Activated naive CD4-positive, alpha-beta T cell (primary cell): ENCODE measurements at places on chromosomes 11 and 22.

DNA sequence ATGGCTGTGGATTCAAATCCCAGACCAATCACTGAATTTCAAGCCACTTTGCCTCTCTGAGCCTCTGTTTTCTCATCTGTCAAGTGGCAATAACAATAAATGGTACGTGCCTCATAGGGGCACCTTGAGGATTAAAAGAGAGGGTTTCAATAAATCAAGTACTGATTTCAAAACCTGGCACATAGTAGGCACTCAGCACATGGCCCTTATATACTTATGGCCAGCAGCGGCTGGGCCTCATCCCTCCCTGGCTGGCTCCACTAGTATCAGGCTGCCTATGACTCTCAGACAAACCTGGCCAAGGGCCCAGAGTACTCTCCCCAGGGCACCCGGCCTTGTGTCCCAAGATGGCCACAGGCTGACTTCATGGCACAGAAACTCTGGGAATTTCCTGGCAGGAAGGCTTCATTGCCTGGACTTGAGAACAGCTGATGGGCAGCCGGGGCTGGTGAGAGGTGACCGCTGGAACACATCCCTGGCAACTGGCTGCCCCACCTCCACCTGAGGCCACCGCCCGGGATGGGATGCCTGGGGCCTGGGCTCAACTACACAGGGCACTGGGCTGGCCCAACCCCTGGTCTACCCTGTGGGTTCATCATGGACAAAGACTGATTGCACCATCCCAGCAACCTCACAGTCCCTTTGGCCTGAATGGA is 3.4 kb downstream of the FADS3 start:
- DNase-seq: no peak

GRCh38 chr11:116693593-116694348 is 79.0 kb downstream of the BUD13 start:
- no peak for DNase-seq

GRCh38 chr11:15048616-15049015 is 24.8 kb upstream of the CALCB start:
- DNase-seq: no peak

DNA sequence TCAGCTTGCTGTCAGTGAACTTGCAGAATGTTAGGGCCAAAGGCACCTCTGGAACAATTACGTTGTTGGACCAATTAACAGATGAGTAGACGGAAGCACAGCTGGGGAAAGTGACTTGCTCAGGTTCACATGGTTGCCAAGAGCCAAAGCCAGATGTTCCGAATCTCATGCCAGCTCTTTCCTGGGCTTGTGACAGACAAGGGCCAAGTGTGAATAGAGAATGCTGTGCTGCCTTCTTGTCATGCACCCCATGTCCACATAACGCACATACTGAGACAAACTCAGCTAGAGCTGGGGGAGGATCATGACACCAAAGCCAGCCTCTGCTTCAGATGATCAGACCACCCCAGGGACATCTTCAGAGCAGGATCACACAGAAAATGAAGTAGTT is 616.3 kb downstream of the INSC start:
- no peak for DNase-seq

GRCh38 chr22:38923463-38924346 is 33.7 kb upstream of the APOBEC3A start:
- DNase-seq: no peak

- no peak for DNase-seq
Observed at GRCh38 chr11:126355926-126356897, 726 bp downstream of the ST3GAL4 start.

DNA sequence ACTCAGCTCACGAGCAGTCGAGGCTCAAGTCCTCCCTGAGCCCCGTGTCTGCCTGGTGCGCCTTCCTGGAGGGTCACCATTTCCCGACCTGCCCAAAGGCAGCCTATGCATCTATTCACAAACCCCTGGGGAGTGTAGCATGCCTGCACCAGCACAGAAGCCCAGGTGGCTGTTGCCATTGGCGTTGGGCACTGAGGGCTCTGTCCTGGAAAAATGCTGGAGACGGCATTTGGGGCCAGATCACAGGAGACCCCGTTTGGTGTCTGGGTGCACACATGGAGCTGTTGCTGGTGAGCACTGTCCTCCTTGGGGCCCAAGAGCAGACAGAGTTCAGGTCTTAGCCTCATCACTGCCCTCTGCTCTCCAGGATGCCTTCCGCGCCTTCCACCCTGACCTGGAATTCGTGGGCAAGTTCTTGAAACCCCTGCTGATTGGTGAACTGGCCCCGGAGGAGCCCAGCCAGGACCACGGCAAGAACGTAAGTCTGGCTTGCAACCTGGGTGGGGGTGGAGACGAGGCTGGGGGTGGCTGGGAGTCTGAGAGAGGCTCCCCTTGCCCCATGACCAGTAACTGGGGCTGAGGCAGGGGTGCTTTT is 9.4 kb downstream of the FADS2 start:
- no peak for DNase-seq

DNA sequence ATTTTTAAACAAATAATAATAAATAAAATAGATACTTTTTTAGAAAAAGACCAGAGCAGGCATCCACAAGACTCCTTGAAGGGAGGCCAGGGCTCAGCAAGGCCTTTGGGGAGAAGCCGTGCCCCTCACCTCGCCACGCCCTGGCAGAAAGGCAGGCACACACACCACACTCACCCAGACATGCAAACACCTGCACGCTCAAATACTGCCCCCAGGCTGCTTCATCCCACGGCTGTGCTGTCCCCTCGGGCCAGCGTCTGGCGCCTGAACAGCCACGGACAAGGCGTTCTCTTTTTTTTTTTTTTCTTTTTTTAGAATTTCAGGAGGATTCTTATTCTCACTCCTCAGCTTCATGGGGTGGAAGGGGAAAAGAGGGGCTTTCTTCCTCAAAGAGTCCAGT is 1.5 kb downstream of the FADS3 start:
- no peak for DNase-seq

GRCh38 chr22:40509401-40510134 is 127.0 kb downstream of the MRTFA start:
- DNase-seq: no peak

- no peak for DNase-seq
Observed at GRCh38 chr11:87325490-87325872, 287.7 kb downstream of the TMEM135 start.

- no peak for DNase-seq
Observed at GRCh38 chr11:94501522-94501921, 7.7 kb downstream of the ANKRD49 start.

DNA sequence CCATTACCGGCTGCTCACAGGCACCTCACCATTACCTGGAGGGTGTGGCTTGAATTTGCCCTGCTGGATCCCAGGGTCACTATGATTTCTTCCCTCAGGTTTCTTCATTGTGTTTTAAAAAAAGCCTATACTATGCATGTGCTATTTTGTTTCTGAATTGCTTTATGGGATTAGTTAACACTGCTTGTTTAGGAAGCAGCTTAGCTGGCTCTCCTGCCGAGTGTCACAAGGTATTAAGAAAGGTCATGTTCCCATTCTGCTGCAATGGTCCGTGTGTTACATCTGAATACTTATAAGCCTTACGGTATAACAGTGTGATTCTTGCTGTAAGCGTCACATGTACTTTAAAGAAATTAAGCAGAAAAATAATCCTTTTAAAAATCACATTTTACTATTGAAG is 380.6 kb upstream of the B3GAT1 start:
- no peak for DNase-seq

DNA sequence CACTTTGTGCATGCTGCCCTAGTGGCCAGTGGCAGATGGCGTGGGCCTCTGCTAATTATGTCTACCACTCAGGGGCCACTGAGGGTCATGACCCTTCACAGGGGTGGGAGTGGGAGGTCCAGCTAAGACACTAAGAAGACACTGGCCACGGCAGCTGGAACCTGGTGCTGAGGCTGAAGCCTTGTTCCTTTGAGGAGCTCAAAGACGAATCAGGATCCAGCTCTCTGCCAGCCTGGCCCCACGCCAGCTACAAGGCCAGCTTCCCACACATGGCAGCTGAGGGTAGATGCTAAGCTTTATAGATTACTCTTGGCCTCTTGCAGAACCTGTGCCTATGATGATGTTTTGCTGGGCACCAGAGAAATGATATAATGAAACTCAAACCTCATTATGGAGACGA is 226.3 kb downstream of the DSCAML1 start:
- no peak for DNase-seq

DNA sequence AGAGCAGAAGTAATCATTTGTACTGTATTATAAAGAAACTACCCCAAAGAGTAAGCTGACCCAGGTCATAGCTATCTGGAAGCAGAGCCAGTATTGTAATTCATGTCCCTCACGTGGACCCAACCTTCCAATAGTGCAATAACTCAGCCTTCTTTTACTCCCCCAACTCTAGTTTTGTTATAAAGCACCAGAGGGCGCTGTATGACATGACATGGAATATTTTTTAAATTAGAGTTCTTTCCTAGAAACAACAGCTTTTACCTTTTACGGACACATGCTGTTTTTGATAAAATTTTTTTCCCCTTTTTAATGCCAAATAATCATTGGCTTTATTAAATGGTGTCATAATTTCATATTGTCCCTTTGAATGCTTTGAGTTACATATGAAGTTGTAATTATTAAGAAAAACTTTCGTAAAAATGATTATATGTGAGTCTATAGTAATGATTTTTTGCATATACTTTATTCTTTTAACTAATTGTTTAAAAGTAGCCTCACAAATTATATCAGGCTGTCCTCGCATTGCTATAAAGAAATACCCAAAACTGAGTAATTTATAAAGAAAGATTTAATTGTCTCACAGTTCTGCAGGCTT is 76.9 kb downstream of the DKK3 start:
- DNase-seq: no peak

DNA sequence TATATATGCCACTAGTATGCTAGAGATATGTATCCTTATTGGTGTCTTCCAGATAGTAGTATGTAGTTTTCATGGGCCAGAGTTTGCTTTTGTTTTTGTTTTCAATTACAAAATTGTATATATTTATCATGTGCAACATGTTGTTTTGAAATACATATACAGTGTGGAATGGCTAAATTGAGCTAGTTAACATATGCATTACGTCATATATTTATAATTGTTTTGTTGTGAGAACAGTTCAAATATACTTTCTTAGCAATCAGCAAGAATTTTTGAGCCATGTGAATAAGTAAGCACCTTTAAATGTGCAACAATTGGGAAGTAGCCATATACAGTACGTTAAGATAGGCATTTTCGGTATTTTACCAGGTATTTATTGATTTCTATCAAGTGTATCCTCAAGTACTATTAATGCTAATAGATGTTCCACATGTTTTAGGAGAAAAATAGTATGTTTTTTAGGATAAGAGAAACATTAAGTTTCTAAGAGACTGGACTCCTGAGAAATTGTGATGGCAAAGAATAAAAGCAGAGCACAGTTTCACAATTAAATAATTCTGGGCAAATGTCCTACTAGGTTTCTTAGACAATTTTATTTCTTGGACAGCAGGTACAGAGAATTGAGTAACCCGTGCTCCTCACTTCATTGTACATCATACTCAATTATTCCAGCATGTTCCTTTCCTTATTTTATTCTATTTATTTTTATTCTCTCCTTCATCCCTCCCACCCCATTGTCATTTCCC is 60.5 kb upstream of the SLC5A12 start:
- no peak for DNase-seq

- DNase-seq: no peak
Observed at GRCh38 chr22:30372915-30373314, 14.3 kb downstream of the RNF215 start.

DNA sequence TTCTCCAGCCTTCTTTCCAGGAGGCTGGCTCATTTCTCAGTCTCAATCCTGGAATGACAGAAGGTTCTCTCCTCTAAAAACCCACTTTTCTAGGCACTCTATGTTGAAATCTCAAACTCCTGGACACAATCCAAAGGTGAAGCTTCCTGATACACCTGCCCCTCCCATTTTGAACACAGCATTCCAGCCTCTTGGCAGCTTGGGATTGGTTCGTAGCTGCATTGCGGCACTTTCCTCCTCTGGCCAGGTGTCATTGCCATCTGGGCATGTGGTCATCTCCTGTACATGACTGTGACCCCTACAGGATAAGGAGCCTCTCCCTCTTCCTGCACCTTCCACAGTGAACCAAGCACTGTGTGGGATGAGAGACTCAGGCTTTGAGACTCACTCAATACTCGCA is 230.2 kb upstream of the B3GAT1 start:
- no peak for DNase-seq

DNA sequence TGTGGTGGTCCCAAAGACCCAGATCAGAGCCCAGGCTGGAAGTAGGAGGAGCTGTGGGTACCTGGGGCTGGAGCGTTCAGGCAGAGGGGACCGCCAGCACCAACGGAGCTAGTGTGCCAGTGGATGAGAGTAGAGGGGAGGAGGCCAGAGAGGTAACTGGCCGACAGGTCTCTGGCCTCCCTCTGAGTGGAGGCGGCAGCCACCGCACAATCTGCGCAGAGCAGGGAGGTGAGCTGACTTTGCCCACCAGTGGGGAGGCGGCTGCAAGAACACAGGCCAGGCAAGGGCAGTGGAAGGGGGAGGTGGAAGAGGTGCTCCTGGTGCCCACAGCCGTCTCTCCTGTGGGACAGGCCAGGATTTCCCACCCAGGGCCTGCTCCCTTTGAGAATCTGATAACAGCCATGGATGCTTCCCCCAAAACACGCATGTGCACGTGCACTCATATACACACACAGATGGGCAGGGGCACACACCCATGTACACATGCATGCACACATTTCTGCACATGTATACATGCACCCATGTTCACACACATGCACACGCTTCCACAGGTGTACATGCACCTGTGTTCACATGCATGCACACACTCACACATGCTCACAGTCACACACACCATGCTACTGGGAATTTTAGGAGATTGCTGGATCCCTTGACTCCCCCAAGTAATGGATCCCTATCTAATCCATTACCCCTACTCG is 6.4 kb upstream of the MGAT3 start:
- DNase-seq: no peak

GRCh38 chr11:108872781-108873291 is 208.0 kb downstream of the DDX10 start:
- DNase-seq: no peak

- no peak for DNase-seq
Observed at GRCh38 chr11:87315229-87315628, 277.5 kb downstream of the TMEM135 start.

DNA sequence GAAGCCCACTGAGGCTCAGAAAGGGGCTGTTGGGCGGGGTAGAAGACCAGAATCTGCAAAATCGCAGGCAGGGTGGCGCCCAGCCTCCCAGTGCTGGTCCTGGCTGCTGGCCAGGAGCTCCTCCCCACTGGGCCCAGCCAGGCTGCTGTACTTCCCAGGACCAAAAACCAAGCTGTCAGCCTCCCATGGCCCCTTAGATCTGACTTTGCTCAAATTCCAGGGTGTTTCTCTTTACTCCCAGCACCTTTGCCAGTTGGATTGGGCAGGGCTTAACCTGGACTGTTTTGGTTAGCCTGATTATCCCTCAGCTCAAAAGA is 44.2 kb upstream of the WEE1 start:
- DNase-seq: no peak
